ENCODE measurements at places on chromosomes 13 and 19.

GRCh38 chr19:11754663-11755062 is 12.1 kb upstream of the ZNF441 start:
- DNase-seq = no peak

DNA sequence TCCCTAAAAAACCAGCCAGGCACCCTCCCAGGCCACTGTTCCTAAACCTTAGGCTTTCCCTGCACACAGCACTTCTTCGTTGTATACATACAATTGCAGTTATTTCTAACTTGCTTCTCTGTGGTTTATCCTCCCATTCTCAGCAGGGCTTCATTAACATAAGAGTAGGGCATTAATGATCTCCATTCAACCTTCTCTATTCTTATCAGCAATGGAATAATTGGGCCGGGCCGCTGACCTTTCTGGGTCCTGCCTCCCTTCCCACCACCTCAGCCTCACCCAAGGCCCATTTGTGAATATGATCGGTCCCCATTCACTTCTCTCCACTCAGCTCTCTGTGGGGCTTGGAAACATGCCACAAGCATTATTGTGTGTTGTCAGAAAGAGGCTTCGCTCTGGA is 184.2 kb downstream of the SUCLA2 start:
- DNase-seq = no peak

DNA sequence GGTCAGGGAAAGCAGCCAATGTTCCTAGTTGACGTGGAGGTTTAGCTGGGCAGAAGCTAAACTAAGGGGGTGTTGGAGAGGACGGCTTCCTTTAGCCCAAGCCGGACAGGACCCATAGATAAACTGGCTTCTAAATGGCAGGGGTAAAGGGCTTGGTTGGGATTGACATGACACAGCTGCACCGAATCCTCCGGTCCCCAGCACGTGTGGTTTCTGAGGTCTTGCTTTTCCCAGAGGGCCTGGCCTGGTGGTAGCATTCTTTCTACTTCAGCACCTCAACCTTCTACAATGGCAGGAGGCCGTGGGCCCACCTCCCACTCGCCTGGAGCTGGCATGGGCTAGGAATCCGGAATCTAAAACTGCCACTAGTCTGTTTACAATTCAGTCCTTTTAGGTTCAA is 163.0 kb downstream of the FGF9 start:
- no peak for DNase-seq

DNA sequence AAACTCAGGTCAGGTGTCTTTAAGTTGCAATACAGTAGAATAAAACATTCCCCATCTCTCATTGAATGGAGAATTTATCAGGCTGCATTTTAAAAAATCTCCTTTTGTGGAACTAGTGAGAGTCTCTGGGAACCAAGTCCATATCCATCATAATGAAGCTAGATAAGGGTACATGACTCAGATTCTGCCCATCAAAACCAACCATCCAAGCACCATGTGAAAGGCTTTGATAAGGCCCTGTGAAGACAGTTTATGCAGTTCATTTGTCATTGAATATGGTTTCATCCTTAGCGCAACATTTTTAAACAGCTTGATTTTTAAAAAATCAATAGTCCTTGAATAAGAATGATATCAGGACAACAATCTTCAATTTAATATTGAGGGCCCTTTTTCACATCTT is 56.3 kb upstream of the DIAPH3 start:
- DNase-seq = no peak

All from activated naive CD4-positive, alpha-beta T cell treated with anti-CD3 and anti-CD28 coated beads, Interleukin-2, amount 50 U/mL, for 16 hours (primary cell).